ENCODE measurements at places on chromosomes 12 and 14. TPM values are rescaled to one million over a fixed set of nuclear protein-coding genes. Genes with fewer than 3 reads are reported as not detected.
A peak's percentile ranks its signal among the peaks of the same experiment; 100 is the strongest.

The NTF3 gene
- total RNA-seq = 1.6 TPM

The RNASE3 gene
- not detected for total RNA-seq

- peak; percentile 41 for DNase-seq
Observed at GRCh38 chr14:89773151-89773550, 181.4 kb downstream of the EFCAB11 start.

DNA sequence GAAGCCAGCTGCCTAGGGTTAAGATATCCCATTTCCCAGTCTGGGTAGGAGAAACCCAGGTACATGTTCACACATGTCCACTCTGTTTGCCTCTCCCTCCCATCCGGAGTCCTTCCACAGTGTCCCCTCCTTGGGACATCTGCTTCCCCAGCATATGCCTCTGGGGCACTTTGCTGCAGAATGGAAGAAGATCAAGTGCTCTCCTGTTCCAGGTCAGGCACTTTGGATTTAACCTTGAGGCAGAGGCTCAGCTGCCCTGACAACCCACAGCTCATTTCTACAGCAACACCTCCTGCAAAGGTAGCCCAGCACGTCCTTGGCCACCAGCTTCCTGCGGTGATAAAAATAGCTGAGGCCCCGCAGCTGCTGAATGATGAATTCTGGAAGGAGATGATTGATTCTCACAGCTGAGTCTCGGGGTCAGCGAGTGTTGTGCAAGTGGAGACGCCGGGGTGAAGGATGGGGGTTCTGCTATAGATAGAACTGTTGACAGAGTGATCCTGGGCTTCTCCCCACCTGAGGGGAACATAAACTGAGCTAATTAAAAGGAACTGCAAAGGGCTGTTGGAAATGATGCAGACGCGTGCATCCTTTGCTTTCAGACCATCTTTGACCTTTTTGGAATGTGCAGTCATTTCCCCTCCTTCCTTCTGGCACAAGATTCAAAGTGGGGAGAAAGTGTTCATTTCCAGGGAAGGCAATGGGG lies 145.0 kb downstream of the SLC38A6 start:
- DNase-seq = peak; percentile 93

- no peak for DNase-seq
Observed at GRCh38 chr12:128518644-128519043, 251.7 kb downstream of the TMEM132C start.

DNA sequence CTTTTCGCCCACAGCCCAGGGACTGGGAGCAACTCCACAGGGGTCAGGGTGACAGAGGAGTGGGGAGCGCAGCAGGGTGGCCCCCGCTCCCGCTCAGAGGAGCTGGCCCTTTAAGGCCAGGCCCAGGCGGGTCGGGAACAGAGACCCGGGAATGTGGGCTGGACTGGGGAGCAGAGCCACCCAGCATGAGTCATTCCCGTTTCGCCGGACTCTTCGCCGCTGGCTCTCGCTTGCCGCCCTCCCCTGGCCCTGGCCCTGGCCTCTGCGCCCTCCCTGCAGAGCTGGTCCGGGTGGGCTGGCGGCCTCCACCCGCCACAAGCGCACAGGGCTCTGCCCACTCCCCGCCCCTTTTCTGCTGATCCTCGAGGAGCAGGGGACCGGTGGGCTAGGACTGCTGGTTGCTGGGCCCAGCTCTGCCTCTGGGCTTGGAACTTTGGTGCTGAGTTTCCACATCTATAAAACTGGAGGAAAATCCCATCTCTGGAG lies 92.8 kb downstream of the NINJ2 start:
- DNase-seq = peak; percentile 62

The FOXN4 gene
- not detected for total RNA-seq

GRCh38 chr12:1739368-1739767 lies 48.5 kb downstream of the ADIPOR2 start:
- no peak for DNase-seq

Data from tongue (tissue), 3 donors.